CD4-positive, alpha-beta T cell (primary cell): ENCODE measurements at places on chromosomes 11 and 22.
A peak's percentile ranks its signal among the peaks of the same experiment; 100 is the strongest.

DNA sequence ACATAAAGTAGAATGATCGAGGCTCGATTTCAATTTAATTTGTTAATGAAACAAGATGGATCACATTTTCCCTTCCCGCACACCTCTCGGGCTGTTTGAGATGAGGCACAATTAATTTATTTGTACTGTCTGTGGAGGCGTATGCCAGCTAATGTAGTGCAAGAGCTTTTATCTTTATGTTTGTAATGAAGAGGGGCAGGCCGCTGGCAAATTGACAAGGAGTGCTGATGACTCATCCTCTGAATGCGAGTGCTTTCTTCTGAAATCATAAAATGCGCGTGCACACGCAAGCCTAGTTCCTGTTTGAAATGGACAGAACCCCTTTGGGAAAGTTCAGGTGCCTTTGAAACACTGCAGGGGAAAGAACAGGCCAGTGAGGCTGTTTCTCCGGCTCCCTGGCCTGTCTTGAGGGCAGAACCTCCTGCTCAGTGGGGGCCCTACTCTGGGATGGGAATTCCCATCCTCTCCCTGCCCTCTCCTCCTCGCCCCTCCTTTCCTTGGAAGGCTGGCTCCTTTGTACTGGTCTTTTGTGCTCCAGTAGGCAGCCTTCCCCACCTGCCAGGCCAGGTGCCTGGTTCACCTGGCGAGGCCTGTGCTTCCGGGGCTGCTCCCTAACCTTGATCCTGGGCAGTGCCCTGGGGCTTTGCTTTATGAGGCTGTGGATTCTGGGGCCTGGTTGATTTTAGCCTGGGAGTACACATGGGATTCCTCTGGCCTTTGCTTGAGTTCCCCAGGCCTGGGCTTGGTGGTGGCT lies 50.3 kb downstream of the TEAD1 start:
- DNase-seq, result no peak

GRCh38 chr11:131924457-131925201 lies 554.2 kb downstream of the NTM start:
- no peak for DNase-seq

- DNase-seq, result no peak
Observed at GRCh38 chr11:3907590-3907989, 52.1 kb downstream of the STIM1 start.

- DNase-seq, result peak; percentile 34
Observed at GRCh38 chr11:43788421-43788820, 92.2 kb upstream of the ALKBH3 start.

DNA sequence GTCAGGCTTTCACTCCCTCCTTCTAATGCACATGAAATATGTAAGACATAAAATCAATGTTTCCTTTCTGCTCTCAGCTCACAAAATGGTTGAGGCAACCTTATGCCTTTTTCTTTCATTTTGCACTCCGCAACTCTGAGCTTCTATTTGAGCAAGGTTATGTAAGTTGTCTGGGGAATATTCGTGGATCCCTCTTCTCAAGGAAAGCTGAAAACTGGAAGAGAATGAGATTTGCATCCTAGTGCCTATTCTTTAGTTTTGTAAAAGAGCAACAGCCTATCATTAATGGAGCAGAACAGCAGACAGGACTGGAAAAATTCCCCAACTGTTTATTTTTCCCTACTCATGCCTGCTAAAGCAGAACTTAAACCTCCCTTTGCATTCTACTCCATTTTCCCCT lies 141.7 kb downstream of the FAM76B start:
- no peak for DNase-seq

DNA sequence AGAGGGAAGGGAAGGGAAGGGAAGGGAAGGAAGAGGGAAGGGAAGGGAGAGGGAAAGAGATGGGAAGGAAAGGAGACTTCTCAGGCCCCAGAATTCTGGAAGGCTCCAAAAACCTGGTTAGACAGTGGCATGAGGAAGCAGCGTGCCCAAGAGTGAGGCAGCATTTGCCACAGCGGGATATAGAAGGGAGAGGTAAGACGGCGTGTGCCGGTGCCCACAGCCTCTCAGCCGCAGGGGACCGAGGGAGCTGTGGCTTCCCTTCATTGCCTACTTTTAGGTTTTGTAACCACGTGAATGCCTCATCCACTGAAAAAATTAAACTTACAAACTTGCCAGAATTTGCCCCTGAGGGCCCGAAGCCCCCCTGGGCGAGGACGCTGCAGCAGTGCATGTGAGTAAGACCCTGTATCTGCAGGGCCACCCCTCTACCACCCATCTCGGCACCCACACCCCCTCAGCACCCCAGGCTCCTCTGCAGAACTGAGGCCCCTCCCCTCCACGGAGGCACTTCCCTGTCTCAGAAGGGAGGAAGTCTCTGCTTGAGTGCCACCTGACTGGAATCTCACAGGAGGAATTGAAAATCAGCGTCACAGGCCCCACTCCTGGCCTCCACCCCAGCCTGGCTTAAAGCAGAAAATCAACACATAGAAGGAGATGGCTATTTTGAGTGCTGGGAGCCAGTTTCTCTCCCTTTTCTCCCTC lies 58.1 kb downstream of the LINC01488 start:
- no peak for DNase-seq

DNA sequence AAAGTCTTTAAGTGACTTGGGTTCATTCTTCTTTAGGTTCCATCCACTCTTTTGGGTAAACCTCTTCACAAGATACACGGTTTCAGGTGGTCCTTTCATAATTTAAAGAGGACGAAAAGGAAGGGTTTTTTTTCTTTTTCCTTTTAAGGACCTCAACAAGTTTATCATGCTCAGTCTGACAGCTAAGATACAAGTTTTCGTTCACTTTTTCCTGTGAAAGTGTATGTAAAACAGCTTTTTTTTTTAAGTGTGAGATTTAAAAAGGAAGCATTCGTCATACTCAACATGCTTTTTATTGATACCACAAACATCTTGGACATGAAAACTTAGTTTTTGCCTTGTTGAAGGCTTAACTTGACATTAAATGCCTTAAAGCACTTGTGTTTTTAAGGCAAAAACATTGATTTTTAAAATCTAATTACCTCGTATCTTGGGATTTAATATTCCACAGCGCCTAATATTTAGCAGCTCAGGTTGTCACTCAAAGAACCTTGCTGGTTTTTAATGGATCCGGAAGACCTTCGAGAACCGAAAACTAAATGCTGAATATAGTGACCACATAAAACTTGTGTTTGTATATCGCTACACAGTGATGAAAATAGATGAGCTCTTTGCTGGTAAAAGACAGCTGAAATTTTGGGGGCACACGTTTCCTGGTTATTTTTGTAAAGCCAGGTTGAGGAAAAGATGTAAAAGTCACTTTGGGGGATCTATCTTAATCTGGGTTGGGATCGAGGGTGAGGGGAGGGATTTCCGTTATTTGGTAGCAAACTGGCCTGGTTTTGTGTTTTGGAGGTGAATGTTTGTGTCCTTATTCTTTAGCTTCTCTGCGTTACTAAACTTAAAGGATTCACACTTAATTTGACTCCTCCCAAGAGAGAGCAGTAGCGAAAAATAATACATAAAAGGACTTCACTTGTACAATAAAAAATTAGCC lies 2.3 kb downstream of the PCF11 start:
- no peak for DNase-seq

DNA sequence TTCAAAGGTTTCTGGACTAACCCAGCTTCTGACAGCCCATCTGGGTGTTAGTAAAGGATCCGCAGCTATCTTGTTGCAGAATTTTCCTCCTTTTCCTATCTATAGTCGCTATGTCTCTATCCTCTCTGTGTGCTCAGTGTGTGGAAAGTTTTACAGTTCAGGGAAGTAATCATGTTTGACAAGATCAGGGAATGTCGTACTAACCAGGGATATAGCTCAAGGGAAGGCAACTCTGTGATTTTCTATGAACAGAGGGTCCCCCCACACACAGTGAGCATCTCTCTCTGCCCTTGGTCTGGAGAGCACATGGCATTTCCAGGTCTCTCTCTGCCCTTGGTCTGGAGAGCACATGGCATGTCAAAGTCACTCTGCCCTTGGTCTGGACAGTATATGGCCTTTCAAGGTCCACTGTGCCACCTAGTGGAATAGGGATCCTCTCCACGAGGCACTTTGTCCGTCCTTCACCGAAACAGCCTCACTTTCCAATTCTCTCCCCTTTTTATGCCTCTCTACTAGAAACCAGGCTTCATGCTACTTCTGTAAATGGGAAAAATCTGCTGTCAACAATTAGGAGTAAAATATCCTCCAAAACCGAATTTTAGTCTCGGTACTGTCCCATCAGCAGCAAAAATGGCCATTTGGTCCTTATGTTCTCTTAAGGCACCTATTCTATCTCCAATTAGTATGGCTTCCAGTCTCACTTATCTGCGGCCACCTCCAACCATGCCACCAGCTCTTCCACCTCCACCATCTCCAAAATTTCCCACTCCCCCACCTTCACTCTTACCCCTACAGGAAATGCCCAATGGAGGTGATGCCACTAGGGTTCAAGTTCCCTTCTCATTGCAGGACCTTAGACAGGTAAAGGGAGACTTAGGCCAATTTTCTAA lies 88.7 kb downstream of the IGLL5 start:
- no peak for DNase-seq

DNA sequence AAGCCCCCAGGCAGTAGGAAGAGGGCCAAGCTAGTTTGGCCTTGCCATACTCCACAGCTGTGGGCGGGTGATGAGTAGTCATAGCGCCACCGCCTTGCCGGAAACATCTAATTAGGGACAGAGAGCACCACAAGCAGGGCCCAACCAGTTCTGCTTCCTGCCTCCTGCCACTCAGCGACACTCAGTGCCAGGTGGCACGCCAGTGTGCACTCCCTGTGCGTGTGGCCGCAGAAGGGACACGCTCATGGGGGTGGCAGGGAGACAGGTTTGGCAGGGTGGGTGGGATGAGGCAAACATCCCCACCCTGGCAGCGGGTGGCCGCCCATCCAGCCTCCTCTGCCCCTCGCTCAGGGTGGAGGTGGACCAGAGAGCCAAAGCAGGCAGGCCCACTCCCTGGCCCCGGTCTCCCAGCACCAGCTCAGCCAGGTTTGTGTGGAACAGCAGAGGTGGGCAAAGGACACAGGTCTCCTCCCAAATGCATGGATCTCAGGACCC lies 4.9 kb downstream of the OVOL1 start:
- no peak for DNase-seq

GRCh38 chr11:22930816-22931594 lies 70.7 kb upstream of the CCDC179 start:
- DNase-seq, result no peak

DNA sequence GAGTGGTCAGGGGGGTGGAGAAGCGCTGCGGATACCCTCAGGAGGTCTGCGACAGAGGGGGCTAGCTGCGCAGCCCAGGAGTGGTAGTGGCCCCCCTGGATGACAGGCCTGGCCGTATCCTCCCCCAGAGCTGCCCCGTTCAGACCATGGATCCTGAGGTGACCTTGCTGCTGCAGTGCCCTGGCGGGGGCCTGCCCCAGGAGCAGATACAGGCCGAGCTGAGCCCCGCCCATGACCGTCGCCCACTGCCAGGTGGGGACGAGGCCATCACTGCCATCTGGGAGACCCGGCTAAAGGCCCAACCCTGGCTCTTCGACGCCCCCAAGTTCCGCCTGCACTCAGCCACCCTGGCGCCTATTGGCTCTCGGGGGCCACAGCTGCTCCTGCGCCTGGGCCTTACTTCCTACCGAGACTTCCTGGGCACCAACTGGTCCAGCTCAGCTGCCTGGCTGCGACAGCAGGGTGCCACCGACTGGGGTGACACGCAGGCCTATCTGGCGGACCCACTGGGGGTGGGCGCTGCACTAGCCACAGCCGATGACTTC lies 505 bp downstream of the NUDT22 start:
- no peak for DNase-seq

- DNase-seq, result no peak
Observed at GRCh38 chr11:12134236-12134585, 23.8 kb downstream of the MICAL2 start.

DNA sequence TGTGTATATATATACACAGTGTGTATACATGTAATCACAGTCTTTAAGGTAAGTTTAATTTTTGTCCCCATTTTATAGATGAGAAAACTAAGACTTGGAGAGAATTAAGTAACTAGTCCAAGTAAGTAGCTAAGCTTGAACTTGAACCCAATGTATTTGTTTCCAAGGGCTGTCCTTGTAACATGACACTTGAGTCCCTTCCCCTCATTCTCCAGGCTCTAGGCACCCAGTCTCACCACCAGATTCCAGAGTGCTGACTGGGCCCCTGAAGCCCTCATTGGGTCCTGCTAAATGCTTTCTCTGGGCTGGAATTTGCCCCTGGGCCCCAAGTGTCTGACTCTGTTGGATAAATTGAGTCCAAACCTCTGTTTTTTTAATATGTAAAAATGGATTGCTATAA lies 45.5 kb downstream of the ADM start:
- no peak for DNase-seq

GRCh38 chr11:17558916-17559315 lies 11.9 kb downstream of the OTOG start:
- DNase-seq, result no peak

GRCh38 chr11:71425860-71426259 lies 22.3 kb downstream of the DHCR7 start:
- no peak for DNase-seq

- no peak for DNase-seq
Observed at GRCh38 chr11:65899356-65900124, 648 bp downstream of the FOSL1 start.

GRCh38 chr11:44733877-44734276 lies 7.1 kb downstream of the TSPAN18 start:
- DNase-seq, result no peak

DNA sequence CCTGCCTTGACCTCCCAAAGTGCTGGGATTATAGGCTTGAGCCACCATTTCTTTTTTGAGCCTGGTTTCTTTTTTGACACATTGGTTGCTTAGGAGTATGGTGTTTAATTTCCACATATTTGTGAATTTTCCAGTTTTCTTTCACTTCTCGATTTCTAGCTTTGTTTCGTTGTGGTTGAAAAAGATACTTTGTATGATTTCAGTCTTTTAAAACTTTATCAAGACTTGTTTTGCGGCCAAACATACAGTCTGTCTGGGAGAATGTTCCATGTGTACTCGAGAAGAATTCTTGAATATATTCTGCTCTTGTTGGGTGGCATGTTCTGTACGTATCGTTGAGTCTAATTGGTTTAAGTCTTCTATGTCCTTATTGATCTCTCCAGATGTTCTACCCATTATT lies 20.8 kb downstream of the SHANK3 start:
- no peak for DNase-seq

- DNase-seq, result no peak
Observed at GRCh38 chr22:45349916-45350315, 40.2 kb downstream of the FAM118A start.

DNA sequence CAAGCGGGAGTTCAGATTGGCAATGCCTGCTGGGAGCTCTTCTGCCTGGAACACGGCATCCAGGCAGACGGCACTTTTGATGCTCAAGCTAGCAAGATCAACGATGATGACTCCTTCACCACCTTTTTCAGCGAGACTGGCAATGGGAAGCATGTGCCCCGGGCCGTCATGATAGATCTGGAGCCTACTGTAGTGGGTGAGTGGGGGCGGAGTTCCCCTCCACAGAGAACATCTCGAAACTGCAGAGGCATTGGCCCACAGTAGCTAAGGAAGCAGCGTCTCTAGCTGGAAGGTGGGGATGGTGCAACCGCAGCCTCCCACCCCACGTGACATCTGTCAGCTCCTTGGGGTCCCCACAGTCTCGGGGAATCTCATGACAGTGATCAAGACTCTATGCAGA lies 10.9 kb downstream of the TUBA8 start:
- no peak for DNase-seq
